ENCODE measurements at places on chromosomes 7 and 10.

DNA sequence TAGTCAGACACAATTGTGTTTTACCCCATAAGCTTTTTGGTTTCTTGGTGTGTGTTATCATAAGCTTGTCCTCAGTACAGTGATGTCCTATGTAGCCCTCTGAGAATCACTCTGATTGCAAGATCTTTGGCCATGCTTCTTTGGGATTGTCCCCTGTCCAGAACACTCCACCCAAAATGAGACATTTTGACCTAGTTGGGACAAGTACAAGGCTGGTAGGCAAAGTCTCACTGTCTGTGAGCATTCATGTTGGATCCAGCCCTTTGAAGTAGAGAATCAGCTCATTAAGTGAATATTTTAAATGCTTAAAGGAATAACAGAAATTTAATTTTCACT lies 28.9 kb upstream of the PCGF5 start:
- no peak for DNase-seq

GRCh38 chr7:125563964-125564529 lies 634.4 kb upstream of the POT1 start:
- DNase-seq = no peak

DNA sequence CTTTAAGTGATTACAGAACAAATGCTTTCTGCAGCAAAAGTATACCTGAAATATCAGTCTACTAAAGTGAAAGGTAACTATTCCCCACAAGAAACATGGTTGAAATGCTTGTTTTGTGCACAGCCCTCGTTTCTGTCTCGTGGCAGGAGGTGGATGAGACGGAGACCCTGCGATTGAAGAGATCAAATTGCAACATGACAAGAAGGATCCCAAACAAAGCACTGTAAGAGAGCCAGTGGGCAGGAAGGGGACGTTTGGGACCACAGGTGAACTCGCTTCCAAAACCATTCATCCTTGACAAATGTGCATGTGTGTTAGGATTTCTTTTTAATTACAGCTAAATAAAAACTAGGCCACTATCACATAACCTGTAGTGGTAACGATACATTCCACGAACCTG lies 192.6 kb downstream of the CCSER2 start:
- DNase-seq = no peak

GRCh38 chr10:59648711-59649201 lies 60.9 kb downstream of the SLC16A9 start:
- DNase-seq = no peak

DNA sequence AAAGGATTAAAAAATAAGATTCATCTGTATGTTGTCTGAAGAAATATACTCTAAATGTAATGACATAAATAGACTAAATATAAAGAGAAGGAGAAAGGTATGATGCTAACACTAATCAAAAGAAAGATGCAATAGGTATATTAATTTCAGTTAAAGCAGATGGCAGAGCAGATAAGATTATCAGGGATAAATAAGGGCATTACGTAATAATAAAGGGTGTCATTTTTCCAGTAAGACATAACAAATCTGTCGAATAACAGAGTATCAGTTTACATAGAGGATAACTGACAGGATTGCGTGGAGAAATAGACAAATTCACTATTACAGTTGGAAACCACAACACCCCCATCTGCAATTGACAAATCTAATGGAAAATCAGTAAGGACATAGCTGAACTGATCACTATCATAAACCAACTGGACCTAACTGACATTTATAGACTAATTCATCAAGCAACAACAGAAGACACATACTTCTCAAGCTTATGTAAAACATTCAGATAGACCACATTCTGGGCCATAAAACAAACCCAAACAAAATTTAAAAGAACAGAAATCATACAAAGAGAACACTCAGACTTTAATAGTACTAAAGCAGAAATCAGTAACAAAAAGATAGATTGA lies 384.1 kb upstream of the COBL start:
- DNase-seq = no peak

- no peak for DNase-seq
Observed at GRCh38 chr7:30430276-30430675, 48.3 kb downstream of the NOD1 start.

DNA sequence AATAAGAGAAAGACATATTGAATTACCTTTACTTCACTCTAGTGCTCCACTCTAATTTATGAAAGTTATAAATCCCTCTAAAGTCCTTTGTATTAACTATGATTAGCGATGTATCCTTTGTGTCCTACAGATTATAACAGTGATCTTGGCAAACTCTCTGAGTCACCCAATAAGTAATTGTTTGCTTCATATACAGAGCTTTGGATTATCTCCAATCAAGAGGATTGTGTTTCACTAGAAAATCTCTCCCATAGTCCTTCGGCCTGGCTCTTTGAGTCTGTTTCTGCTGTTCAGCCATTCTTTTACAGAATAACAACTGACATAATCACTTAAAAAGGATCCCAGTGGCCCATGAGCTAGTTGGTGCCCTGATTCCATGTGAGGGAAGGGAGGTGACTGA lies 9.5 kb downstream of the LMOD2 start:
- DNase-seq = no peak

GRCh38 chr7:98288064-98288823 lies 6.8 kb downstream of the BRI3 start:
- DNase-seq = no peak

DNA sequence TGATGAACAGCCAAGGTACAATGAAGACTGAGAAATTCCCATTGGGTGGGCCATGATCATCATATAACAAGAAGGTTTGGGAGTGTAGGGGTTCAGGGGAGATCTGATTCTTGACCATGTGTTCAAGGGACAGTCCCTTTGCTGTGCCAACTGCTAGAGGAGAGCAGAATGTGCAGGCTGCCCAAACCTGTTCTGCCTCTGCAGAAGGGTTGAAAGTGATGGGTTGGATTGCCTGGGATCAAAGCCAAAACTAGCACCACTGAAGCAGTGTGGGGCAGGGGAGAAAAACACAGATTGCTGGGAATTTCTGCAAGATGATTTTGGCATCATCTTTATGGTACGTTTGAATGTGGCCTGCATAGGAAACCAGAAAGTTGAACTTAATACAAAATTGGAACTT lies 303.9 kb downstream of the OTUD1 start:
- DNase-seq = no peak

- DNase-seq = peak; percentile 77
Observed at GRCh38 chr10:74589226-74589673, 237.2 kb upstream of the KAT6B start.

GRCh38 chr7:15801551-15801950 lies 115.1 kb upstream of the MEOX2 start:
- no peak for DNase-seq

- DNase-seq = no peak
Observed at GRCh38 chr10:79502561-79503309, 9.6 kb upstream of the EIF5AL1 start.

DNA sequence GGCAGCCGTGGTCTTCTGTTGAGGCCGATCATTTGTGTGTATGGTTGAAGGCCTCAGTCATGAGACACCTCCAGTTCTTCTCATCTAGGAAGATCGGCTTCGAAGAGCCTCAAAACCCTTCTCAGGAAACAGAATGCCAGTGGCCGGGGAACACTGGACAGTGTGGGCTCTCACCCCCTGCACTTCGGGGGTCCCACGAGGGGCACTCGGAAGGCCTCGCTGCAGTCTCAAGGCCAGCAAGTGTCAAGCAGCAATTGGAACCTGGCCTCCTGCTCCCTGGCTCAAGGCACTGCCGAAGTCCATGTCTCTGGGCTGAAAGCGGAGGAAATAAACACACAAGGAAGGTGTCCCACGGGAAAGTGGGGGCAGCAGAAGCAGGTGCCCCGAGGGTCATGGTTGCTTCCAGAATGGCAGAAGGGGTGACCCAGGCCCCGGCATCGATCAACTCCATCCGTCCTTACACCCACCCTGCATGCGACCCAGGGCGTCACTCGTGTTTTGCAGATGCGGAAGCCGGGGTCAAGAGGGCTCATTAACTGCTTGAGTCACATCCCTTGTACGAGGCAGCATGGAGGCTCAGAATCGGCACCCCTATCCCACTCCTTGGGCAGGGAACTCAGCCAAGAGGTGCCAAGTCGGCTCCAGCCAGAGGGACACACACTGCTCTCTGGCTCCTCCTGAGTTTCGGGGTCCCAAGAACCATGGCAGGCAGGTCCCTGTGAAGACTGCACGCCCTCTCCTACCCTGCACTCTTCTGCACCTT lies 231.3 kb upstream of the SHH start:
- no peak for DNase-seq

DNA sequence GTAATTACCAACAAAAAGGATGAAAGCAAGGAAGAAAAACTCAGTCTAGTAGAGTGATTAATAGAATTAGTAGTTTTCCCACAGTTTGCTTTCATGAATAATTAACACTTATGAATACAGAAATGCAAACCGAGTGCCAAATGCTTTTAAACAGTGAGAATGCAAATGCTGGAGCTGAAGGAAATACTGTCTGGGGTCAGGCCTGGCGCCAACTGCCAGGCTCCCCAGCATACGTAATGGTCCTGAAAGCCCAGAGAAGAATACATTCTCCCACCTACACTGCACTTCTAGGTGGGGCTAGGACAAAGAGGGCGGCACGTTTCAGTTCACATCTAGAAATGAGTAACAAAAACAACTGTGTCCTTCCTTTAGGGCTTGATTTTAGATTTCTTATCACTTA lies 30.0 kb downstream of the GLUD1 start:
- DNase-seq = no peak

- no peak for DNase-seq
Observed at GRCh38 chr10:114489521-114490310, 85.4 kb upstream of the AFAP1L2 start.

DNA sequence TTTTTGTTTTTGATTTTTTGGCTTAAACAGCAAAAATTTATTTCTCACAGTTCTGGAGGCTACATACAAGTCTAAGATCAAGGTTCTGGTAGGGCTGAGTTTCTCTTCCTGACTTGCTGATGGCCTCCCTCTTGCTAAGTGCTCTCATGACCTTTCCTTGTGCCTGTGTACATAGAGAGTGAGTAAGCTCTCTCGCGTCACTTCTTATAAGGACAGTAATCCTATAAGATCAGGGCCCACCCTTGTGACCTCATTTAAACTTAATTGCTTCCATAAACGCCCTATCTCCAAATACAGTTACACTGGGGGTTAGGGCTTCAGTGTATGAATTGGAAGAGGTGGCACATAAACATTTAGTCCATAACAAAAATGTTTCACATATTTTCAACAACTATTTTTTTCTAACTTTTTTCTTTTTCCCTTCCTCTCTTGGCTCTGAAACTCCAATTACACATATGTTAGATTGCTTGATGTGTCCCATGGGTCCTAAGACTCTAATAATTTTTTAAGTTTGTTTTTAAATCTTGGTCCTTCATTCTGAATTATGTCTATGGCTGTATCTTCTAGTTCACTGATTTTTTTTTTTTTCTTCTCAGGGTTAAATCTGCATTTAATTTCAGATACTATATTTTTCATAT lies 149.8 kb downstream of the HBP1 start:
- DNase-seq = no peak

- DNase-seq = peak; percentile 17
Observed at GRCh38 chr10:61987951-61988379, 86.5 kb downstream of the ARID5B start.

DNA sequence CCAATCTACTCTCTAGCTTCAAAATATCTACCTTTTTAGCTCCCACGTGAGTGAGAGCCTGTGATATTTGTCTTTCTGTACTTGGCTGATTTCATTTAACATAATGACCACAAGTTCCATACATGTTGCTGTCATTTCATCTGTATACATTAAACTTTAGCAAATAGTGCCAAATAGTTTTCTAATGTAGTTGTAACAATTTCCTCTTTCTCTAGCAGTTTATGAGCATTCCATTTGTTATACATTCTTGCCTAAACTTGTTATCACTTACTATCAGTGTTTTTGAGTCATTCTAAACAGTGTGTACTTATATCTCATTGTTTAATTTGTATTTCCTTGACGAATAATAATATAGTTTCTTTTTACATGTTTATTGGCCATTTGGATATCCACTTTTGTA lies 77.2 kb downstream of the NEUROD6 start:
- no peak for DNase-seq

- DNase-seq = no peak
Observed at GRCh38 chr10:132522521-132523411, 14.8 kb upstream of the INPP5A start.

- DNase-seq = no peak
Observed at GRCh38 chr7:95723583-95724180, 48.7 kb upstream of the DYNC1I1 start.

DNA sequence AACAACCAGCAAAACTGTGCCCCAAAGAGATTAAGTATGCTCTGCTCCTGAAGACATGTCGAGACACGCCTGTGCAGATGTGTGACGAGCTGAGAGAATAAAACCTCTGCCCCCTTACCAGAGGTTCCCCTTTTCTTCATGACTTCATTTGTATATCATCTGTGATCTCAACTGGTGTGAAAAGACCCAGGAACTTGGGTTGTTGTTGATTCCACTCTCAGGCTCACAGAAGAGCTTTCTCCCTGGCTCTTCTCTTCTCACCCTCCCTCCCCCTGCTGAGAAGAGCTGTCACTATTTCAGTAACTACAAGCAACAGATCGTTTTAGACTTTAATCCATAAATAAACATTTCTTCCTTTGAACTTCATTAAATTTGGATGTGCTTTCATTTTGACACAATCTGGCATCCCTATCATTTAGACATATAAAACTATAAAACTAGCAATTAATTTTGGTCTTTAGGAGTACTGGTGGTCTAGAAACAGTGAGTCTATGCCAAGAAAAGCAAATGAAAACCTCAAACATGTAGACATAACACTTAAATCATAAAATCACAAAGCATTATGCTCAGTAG lies 179.3 kb upstream of the FZD8 start:
- no peak for DNase-seq

GRCh38 chr7:96998333-96998732 lies 7.0 kb upstream of the DLX6 start:
- no peak for DNase-seq

DNA sequence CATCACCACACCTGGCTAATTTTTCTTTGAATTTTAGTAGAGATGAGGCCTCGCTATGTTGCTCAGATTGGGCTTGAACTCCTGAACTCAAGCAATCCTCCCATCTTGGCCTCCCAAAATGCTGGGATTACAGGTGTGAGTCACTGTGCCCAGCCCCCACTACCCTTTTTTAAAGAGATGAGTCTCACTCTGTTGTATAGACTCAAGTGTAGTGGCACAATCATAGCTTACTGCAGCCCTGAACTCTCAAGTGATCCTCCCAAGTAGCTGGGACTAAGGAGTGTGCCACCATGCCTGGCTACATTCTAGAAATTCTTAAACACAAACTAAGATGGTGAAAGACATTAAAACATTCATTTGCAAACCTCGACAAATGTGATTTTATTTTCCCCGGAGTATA lies 12.6 kb downstream of the SYPL1 start:
- DNase-seq = no peak

Measured in stimulated activated naive CD4-positive, alpha-beta T cell treated with Interleukin-2 at 50 U/mL for 16 hours (primary cell).